ENCODE measurements at places on chromosomes 13 and 19.

DNA sequence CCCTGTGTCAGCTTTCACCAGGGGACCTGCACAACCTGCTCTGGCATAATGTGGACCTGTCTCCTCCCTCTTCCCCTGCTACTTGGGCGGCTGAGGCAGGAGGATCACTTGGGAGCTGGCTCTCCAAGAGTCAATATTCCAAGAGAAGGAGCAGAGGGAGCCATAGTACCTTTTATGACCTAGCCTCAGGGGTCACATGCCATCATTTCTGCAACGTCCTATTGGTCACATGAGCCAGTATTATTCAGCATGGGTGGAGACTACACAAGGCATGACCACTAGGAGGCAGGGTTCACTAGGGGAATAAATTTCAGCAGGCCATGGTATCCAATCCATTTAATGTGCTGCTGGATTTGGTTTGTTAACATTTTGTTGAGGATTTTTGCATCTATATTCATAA is 12.0 kb upstream of the SHFL start:
- DNase-seq = peak; percentile 23

- peak; percentile 75 for DNase-seq
Observed at GRCh38 chr19:31254180-31254551, 95.1 kb downstream of the TSHZ3 start.

GRCh38 chr19:47437500-47437899 is 18.2 kb upstream of the MEIS3 start:
- DNase-seq = no peak

DNA sequence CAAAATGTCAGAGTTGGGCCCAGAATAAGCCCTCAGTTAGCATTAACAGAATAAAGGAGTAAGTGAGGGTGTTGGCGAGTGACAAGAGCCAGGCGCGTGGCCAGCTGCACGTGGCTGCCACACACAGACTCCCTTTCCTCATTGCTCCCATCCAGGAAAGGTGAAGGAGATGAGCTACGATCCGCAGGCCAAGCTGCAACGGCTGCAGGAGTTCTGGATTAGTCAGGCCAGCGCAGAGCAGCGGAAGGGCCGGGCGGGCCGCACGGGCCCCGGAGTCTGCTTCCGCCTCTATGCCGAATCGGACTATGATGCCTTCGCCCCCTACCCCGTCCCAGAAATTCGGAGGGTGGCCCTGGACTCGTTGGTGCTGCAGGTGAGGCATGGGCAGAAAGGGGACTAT is 13.2 kb downstream of the DHX34 start:
- DNase-seq = no peak

GRCh38 chr13:99271249-99271648 is 13.1 kb upstream of the GPR18 start:
- no peak for DNase-seq

DNA sequence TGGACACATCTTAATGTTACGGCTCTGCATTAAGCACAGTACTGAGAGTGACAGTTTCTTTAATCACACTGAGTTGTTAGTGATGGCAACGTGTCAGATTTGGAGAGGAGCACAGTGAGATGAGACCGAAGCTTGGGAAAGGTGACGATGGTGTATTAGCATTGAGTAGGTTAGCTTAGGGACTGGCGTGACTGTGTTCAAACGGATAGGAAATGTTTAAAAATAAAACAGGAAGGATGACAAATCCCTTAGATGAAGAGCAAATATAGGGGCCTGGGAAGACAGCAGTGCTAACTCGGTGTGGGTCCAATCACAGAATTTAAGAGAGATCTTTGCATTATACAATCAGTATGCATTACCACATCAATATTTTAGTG is 384.3 kb downstream of the HS6ST3 start:
- DNase-seq = no peak

- no peak for DNase-seq
Observed at GRCh38 chr13:50682966-50683365, 160.5 kb downstream of the DLEU7 start.

DNA sequence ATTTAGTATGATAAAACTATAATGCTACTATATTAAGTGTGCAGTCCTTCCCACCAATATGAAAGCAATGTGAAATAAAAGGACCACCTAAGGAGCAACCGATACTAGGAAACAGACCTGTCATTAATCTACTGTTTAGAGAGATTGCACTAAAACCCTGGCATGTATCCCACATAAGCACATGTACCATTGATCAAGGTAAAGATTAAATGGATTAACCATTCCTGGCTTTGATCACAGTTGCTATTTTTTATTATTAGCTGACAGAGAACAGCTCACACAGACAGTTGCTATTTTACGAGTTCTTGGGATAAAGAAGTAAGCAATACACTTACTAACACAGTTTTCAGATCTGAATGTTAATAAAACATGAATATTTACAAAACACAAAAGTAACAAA is 57.7 kb upstream of the ZDHHC20 start:
- DNase-seq = no peak

- peak; percentile 30 for DNase-seq
Observed at GRCh38 chr19:18119013-18119716, 21.6 kb downstream of the MAST3 start.

DNA sequence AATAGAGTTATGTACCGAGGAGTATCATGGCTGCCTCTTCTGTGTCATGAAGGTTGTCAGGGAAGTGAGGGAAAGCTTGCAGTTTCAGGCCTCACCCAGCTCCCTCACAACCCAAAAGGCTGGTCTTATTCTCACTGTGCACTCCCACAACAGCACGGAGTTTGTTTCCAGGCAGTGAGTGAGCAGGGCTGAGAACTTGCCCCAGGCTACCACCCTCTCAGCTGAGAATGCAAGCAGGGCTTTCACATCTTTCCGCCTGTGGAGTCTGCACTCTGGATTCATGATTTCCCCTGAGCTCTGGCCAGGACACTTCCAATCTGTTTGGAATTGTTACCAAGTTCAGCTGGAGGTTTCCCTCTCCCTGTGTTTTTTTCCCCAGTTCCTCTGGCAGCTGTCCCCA is 2284.7 kb upstream of the PCDH20 start:
- DNase-seq = no peak

GRCh38 chr13:49528161-49528560 is 32.4 kb downstream of the PHF11 start:
- DNase-seq = no peak

DNA sequence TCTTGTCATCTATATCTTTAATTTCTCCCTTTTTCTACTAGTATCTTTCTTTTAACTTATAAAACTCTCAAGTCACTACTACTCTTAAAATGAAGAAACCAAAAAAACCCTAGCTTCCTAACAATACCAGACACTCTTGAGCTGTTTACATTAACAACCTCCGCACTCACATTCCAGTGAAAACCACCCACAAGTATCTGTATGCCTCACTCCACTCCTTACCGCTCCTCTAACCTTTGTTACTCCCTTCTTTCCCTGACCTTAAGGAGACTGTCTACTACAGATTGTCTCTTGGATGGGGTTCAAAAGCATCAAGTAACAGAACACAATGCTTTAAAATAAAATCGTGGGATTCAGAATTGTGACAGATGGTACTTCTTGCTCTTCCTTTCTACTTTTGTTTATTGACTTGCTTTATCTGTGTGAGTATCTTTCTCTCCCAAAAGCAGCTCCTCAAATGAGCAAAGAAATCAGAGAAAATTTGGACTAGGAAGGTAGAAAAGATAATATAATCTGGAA is 110.0 kb upstream of the FBXL3 start:
- peak; percentile 56 for DNase-seq

DNA sequence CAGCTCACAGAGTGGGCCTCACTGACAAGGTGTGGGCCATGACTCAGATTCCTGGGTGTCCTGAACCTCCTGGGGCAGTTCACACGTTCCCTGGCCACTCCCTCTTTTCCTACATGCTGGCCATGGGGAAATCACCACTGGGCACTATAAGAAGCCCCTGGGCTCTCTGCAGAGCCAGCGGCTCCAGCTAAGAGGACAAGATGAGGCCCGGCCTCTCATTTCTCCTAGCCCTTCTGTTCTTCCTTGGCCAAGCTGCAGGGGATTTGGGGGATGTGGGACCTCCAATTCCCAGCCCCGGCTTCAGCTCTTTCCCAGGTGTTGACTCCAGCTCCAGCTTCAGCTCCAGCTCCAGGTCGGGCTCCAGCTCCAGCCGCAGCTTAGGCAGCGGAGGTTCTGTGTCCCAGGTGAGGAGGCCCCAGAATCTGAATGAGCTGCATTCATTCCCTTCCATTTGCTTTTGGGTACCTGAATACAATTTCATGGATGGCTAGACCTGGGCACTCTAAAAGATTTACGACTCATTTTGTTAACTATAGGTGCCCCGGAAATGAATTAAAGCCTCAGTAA is at the start of gene OLFM4:
Gene OLFM4, plus strand, starts transcription at position 177 of the 567 bp plus-strand sequence. Its CDS starts 24 bp downstream, at position 201.
- no peak for DNase-seq

- DNase-seq = no peak
Observed at GRCh38 chr13:26779321-26779720, 18.7 kb upstream of the GPR12 start.
